ENCODE measurements at places on chromosomes 2 and 18. TPM values are rescaled to one million over a fixed set of nuclear protein-coding genes. Genes with fewer than 3 reads are reported as not detected.

The ZNF396 gene
- 0.78 TPM for total RNA-seq

The FTCDNL1 gene
- total RNA-seq, result not detected

The ABCB11 gene
- not detected for total RNA-seq

The DAPL1 gene
- total RNA-seq, result not detected

The SLC38A11 gene
- not detected for total RNA-seq

The SELENOI gene
- total RNA-seq, result 18.1 TPM

The NMUR1 gene
- total RNA-seq, result not detected

The WDR75 gene
- 37.9 TPM for total RNA-seq

The FAP gene
- 15.5 TPM for total RNA-seq

The CHRNG gene
- total RNA-seq, result 3.3 TPM

The FAM98A gene
- 18.1 TPM for total RNA-seq

The AQP12A gene
- total RNA-seq, result not detected

The SYT4 gene
- not detected for total RNA-seq

The HOXD12 gene
- not detected for total RNA-seq

The ANKRD30BL gene
- total RNA-seq, result not detected

The DLX1 gene
- not detected for total RNA-seq

The CCL20 gene
- total RNA-seq, result 14.0 TPM

The CIB4 gene
- not detected for total RNA-seq

The L3MBTL4 gene
- total RNA-seq, result 0.24 TPM

The POTEC gene
- total RNA-seq, result not detected

The ITPRIPL1 gene
- 5.3 TPM for total RNA-seq

The DNAH6 gene
- under 0.01 TPM for total RNA-seq

The COL4A4 gene
- total RNA-seq, result 0.91 TPM

The DCAF17 gene
- total RNA-seq, result 8.8 TPM

The TRIM43 gene
- total RNA-seq, result not detected

The CAPN10 gene
- 15.6 TPM for total RNA-seq

The ATP6V1C2 gene
- not detected for total RNA-seq

The NOL4 gene
- total RNA-seq, result not detected

The KYNU gene
- 4.4 TPM for total RNA-seq

The CYS1 gene
- 0.39 TPM for total RNA-seq

The IL36B gene
- not detected for total RNA-seq

The MGAT4A gene
- total RNA-seq, result 0.56 TPM

The SLC19A3 gene
- total RNA-seq, result 1.0 TPM

The TCF4 gene
- total RNA-seq, result 51.3 TPM

The CSRNP3 gene
- total RNA-seq, result 1.0 TPM

The GEN1 gene
- 6.3 TPM for total RNA-seq

The MROH2A gene
- not detected for total RNA-seq

The KATNAL2 gene
- 0.65 TPM for total RNA-seq

The ASIC4 gene
- total RNA-seq, result not detected

The SLC11A1 gene
- total RNA-seq, result 0.13 TPM

The GBX2 gene
- total RNA-seq, result 0.78 TPM

The SERPINB2 gene
- total RNA-seq, result 1.4 TPM

The FOXD4L1 gene
- under 0.01 TPM for total RNA-seq

The ACMSD gene
- total RNA-seq, result not detected

The CNTNAP5 gene
- not detected for total RNA-seq

The CCDC68 gene
- 20.2 TPM for total RNA-seq

The EPB41L3 gene
- 44.6 TPM for total RNA-seq

The PRKD3 gene
- 41.0 TPM for total RNA-seq

The ANKRD30B gene
- not detected for total RNA-seq

The MAPRE3 gene
- 9.7 TPM for total RNA-seq

The PRKAG3 gene
- total RNA-seq, result 0.40 TPM

The NETO1 gene
- not detected for total RNA-seq

The FBXO36 gene
- total RNA-seq, result 4.3 TPM

The DCC gene
- under 0.01 TPM for total RNA-seq

The AQP4 gene
- not detected for total RNA-seq

All from epithelial cell of alveolus of lung (primary cell).